Amniotic epithelial cell (primary cell): ENCODE measurements at places on chromosomes 16 and 17.

- DNase-seq: no peak
Observed at GRCh38 chr16:71590584-71590983, 13.7 kb upstream of the TAT start.

DNA sequence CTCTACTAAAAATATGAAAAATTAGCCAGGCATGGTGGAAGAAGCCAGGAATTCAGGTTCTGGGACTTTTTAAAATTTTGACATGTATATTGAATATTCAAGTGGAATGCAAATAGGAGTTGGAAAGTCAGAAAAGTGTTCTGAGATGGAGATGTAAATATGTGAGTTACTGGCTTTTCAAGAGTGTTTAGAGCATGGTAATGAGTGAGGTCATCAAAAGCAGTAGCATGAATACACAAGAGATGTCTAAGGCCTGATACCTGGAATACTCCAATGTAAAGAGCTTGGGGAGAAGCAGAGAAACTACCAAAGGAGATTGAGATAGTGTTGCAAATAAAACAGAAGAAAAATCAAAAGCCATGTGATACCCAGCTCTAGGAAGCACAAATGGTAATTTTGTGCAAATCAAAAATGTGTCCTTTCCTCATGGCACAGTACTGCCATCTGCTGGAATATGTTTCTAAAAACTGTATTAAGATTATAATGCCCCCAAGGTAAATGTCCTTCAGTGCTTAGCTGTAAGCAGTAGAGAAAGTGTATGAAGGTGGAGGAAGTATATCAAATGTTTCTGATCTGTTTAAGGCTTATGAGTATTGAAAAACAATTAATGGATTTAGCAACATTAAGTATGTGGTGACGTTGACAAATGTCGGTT lies 908.4 kb downstream of the KCNJ18 start:
- peak; percentile 0 for DNase-seq

GRCh38 chr17:63954402-63955063 lies 18.2 kb downstream of the SCN4A start:
- DNase-seq: no peak

DNA sequence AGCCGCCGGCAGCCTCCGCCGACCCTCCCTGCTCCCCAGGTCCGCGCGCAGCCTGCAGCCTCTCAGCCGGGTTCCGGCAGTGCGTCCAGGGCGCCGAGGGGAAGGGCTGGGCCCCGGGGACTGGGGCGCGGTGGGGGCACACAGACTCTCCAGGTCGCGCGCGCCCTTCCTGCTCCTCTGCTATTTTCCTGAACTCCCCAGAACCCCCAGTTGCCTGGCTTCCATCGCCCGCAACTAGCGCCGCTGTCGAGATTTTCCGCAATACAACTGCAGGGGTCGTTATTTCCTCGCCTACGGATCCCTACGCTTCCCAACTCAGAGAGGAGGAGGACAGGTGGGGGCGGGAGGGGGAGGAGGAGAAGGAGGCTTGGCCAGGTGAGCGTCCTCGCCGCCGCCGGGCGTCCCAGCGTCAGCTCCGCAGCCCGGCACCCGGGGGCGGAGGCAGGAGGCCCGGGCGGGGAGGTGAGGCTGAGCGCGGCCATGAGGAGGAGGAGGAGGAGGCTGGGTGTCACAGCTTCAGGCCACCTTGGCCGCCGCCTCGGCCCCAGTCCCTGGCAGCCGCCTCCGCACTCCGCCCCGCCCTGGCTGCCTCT lies at the start of gene CA10:
Gene CA10 (minus strand): TSS at position 265 of the 593 bp plus-strand sequence.
- DNase-seq: no peak

DNA sequence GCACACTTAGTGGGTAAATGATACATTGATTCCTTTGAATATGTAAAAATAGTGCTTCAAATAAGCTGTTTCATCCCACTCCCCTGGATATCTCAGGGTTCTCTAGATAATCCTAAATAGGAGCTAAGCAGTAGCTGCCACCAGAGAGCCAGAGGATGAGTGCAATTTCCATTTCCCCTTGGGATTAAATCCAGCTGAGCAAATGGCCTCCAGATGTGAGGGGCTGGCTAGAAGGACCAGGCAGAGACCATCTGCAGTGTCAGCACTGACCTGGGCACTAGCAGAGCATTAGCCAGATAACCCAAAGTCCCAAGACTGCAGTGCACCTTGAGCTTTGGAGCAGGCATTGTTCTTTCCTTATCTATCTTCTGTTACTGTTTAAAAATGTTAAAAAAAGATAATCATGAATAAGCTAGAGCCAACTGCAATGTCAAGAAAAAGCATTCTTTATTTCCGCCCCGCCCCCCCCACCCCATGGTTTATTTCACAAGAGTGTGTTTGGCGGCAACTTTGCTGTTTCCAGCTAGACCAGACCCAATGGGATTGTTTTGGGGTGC lies 19.5 kb downstream of the GPR179 start:
- DNase-seq: no peak

- DNase-seq: no peak
Observed at GRCh38 chr17:78053777-78054468, 74.6 kb downstream of the TMC6 start.

DNA sequence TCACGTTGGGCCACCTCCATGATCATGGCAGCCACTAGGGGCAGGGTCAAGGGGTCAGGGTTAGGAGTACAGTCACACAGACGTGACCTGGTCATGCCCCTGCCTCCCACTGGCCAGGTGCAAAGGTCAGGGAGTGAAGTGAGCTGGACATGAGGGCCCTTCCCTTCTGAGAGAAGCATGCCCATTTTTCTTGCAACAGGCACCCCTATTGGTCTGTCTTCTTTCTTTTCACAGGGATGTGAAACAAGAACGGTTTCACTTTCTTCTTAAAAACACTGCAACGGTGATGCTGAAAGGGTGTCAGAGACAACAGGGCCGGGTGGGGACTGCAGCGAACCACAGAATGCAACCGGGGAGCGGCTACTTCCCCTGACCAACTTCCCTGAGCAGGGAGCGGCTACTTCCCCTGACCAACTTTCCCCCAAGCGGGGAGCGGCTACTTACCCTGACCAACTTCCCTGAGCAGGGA lies 52.1 kb upstream of the DOC2B start:
- no peak for DNase-seq

DNA sequence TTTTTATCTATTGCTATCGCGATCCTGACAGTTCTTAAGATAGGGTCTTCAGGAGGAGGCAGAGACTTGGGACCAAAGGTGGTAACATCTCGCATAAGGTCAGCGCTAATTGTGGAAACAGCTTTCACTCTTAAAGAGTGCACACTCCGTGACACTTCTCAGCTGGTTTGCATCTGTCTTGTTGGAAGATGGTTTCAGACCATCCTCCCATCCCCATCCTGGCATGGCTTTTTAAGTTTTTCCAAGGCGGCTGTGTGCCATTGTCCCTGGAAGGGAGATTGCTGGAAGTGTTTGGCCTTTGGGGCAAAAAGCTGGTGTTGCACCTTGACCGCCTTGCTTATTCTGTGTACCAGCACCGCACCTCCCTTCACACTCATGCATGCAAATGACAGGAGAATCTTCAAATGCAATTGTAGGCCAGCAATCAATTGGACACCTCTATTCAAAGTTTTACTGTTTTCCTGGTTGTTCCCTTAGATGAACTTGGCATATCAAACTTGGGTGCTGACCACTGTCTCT lies 1.5 kb downstream of the SOCS7 start:
- no peak for DNase-seq

- no peak for DNase-seq
Observed at GRCh38 chr16:14129502-14129901, 58.4 kb downstream of the MRTFB start.

DNA sequence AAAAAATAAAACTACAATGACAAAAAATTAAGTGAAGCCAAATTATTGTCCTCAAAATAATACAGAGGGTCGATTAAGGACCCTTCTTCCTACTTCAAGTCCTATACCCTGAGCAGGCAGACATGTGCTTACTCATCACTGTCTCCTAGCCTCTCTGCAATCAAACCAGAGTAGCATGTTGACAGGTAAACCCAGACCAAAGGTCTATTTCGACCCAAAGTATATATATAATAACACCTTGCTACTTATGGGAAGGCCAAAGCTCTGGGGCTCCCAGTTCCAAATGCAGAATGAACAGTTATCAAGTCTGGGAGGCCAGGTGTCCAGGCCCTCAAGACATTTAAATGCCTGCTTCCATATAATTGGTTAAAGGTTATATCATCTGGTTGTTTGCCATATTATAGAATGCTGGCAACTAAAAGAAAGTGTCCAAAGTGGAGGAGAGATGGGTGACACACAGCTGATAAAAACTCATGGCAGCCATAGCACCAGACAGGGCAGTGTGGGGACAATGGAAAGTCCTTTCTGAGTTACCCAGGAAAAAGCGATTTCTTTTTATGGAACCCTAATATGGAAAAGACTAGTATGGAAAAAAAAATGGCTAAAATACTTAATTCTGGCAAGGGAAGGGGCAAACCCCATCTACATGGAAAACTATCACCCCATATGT lies 53.6 kb downstream of the N4BP1 start:
- no peak for DNase-seq

DNA sequence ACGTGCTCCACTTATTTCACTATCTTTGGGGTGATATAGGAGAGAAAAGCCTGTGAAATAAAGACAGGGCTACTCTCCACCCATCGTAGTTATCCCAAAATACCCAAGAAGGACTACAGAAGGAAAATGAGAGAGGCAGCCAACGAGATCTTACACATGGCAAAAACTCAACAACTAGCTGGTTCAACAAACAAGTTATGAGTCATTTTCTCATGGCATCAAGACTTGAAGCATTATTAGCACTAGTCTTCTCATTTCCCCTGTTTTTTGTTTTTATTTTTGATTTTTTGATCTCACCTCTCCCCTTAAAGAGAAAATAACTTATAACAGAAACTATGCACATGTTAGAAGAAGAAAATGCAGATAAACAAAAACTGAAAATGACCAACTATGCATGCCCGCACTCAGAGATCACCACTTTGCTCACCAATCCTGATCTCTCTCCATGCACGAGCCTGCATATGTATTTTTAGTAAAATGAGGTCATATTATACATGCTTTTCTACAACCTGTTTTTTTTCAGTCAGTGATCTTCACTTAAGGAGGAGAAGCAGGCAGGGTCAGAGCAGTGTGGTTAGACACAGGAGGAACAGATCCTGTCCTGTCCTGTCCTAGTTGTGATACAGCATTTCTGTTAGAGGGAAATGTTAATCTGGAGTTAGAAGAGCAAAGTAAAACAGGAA lies 22.8 kb downstream of the FAM117A start:
- peak; percentile 64 for DNase-seq

DNA sequence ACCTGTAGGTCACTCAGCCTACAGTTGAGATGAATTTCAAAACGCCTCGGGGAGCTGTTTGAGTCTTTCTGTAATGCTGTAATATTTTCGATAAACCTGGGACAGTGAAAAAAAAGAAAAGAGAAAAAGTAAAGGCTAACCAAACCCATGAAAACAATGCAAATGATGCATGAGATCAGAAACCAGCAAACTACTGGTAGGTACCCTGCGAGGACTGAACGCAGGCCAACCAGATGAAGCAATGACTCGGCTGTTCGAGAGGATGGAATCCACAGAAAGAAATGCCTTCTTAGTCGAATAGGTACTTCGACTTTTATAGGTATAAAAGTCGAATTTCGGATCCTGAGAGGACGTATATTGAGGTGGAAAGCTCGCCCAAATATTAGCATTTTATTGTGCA lies 509 bp upstream of the ATAD5 start:
- no peak for DNase-seq

DNA sequence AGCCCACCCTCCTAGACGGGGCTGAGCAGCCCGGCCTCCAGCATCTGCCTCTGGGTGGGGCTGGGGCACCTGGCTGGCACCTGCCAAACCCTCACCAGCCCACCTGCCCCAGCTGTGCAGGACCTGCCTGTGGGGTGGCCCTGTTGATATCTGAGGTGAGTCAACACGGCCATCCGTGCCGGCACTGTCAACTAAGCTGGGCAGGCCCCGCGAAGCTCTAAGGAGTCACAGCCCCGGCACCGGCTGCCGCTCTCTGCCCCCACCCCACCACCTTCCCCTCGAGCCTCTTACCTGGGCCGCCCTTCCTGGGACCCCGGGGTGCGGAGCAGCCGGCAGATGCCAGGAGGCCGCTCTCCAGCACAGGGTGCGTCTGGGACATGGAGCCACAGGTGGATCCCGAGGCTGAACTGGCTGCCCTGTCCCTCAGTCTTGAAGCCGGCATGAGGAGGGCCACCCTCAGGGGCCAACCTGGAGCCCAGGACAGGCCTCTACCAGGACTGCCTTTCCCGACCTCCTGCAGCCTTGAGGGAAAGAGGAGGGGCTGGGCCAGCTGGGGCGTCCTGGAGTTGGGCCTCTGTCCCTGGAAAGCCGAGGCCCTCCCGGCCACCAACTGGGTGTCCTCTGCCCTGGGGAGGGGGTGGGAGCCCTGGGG lies 515 bp downstream of the CBFA2T3 start:
- no peak for DNase-seq

DNA sequence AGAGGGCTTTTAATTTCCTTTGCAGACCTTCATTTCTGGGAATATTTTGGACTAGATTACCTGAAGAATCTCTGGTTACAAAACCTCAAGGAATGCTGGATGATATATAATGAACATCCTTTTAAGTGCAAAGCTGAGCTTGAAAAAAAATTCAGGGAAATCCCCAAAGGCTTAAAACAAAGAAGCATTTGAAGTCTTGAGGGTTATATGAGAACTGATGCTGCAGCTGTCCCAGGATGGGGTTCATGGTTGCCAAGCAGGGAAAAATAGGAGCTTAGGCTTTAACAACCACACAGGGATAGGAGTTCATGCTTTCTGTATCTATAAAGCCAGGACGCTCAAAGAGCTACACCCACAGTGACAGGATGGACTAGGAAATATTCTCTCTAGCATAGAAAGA lies 150.4 kb upstream of the IRX5 start:
- DNase-seq: no peak

- DNase-seq: peak; percentile 23
Observed at GRCh38 chr17:75927286-75927922, 13.4 kb downstream of the FBF1 start.

GRCh38 chr16:79261481-79261940 lies 339.0 kb downstream of the MAF start:
- no peak for DNase-seq

DNA sequence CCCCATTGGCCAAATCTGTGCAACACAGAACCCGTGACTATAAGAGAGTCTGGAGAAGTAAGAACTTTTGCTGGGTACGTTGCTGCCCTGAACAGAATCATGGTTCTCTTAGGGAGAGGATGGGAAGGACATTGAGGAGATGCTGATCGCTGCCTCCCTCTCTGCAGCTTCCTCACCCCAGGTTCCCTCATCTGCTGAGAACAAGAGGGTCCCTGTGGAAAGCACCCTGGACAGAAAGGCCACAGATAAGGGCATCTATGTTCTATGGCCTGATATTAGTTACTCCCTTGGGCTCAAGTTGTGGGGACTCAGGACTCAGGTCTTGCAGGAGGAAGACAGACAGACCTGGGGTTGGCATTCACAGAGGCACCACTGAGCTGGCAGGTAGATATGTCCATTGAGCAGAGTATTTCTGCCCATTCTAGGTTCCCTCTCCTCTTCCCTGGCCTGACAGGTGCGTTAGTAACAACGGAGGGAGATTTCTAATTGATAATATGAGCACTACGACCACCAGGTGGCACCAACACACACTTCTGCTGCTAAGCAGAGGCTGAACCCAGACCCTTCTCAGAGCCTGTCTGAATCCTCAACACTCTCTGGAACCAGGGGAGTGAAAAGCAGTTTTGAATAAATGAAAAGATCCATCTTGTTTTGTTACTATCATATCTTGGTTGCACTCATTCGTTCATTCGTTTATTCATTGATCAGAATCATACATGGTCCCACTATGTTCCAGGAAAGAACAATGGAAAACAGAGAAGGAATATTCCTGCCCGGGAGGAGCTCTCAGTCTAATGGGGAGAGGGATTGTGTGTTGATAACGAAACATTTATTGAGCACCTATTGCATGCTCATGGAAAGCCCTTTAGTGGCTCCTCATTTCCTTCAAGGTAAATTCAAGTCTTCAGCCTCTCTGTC lies 56.4 kb downstream of the SLC6A2 start:
- DNase-seq: peak; percentile 26
